Progenitor cell of endocrine pancreas (in vitro differentiated cells): ENCODE measurements at places on chromosomes 11 and 22. TPM values are rescaled to one million over a fixed set of nuclear protein-coding genes. Genes with fewer than 3 reads are reported as not detected.

DNA sequence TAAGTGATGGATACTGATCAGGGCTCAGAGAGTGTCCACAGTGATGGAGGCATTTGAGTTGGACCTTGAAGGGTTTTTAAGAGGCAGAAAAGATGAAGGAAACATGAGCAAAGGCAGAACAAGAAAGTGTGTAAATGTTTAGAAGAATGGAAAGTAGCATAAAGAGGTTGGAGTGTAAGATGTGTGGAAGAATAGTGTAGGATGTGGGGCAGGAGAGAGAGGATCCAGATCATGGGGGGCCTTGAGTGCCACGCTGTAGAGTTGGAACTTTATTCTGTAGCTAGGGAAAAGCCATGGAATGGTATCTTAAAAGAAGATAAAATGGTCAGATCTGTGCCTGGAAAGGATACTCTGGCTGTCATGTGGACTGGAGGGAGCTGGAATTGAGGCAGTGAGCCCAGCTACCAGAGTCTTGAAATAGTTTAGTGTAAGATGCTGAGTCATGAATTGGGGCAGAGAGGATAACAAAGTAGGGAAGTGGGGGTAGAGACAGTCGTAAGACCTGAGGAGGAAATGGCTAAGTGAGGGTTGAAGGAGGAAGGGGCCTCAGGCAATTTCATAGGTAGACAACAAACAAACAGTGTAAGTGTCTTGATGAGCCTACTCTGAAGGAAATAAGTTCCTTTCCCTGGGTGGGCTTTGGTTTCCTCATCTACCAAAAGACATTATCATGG lies 6.7 kb downstream of the KCNE3 start:
- DNase-seq: no peak

DNA sequence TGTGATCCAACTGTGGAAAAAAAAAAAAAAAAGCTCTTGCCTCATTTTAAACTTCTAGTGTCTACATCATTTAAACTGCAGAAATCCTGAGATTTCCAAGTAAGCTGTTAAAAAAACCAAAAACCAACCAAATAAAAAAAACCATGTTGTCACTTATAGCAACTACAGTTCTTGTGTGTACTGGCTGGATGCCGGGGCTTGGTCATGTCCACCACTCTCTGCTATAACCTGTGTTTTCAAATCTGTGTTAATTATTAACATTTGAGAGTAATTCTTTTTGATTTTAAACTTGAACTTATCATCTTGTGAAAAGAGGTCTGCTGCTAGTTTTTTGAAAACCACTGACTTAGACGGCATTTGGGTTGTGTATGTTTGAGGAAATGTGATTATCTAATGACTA lies 32.2 kb upstream of the BID start:
- no peak for DNase-seq

DNA sequence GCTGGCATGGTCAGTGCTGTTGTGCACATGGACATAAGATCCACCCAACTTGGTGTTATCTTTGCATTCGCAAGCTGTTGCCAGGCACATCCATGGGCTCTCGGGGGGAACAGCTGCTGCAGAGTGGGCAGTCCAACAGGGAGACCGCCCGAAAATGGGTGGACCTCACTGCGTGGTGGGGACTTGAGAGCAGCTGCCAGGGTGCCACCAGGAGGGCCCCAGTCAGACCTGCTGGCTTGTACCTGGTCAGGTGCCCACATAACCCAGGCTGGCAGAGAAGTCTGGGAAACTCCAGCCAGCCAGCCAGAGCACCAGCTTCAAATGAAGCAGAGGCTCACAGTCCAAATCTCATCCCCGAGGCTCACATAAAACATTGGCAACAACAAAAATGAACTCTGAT lies 120.2 kb downstream of the BCR start:
- DNase-seq: no peak

- no peak for DNase-seq
Observed at GRCh38 chr11:126305699-126306098, 1.8 kb downstream of the DCPS start.

GRCh38 chr11:29844031-29844430 lies 172.8 kb downstream of the KCNA4 start:
- DNase-seq: no peak

- DNase-seq: no peak
Observed at GRCh38 chr11:103648670-103649400, 387.6 kb upstream of the DDI1 start.

- DNase-seq: no peak
Observed at GRCh38 chr11:116261606-116262005, 511.2 kb downstream of the BUD13 start.

DNA sequence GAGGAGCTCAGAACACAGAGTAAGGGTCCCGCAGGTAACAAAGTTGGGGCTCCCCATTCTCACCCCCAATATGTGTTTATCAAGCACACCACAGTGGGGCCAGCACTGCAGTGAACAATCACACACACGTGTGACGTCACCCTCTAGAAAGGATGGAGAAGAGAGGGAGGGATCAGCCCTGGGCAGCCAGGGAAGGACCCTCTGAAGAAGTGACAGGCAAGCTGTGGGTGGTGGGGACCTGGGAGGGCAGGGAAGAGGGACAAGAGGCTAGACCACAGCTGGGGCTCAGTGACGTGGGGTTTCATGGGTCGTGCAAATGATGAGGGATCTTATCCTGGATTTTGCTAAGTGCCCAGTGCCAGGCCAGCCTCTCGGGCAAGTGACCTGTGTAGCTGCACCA lies 28.7 kb upstream of the MYEOV start:
- no peak for DNase-seq

The FDXACB1 gene
- 2.8 and 3.0 TPM in 2 replicates for total RNA-seq
